ENCODE measurements at places on chromosomes 12 and 14.

- no peak for DNase-seq
Observed at GRCh38 chr12:70402597-70402996, 36.5 kb downstream of the KCNMB4 start.

DNA sequence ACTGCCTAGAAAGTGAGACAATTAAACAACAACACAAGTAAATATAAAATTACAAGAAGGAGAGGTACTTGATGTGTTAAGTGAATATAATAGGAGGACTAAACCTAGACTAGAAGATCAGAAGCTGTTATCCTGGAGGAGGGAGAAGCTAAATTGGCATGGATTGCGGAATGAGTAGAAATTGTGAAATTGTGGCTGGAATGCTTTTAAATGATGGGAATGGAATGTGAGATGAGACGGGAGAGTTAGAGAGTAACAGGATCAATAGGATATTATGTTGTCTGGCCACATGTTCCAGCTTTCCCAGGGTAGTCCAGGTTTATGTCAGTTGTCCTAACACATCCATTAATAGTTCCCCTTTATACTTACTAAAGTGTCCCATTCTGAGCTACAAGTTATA is 44.0 kb upstream of the CPNE8 start:
- DNase-seq: no peak

- no peak for DNase-seq
Observed at GRCh38 chr14:57261604-57262003, 7.1 kb downstream of the EXOC5 start.

DNA sequence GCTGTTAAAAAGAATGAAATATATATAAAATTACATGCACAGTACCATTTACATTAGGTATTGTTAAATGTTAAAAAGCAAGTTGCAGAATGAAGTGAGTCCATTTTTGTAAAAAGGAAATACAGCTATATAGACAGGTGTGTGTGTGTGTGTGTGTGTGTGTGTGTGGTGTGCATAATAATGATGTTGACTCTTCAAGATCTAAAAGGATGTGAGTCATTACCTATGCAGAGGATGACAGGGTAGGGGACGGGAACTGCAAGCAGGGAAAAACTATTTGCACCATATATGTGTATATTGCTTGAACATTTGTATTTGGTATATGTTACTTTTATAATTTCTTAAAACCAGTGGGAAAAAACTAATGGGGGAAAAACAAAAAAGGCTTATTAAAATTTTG is 3.1 kb downstream of the C14orf39 start:
- DNase-seq: no peak

DNA sequence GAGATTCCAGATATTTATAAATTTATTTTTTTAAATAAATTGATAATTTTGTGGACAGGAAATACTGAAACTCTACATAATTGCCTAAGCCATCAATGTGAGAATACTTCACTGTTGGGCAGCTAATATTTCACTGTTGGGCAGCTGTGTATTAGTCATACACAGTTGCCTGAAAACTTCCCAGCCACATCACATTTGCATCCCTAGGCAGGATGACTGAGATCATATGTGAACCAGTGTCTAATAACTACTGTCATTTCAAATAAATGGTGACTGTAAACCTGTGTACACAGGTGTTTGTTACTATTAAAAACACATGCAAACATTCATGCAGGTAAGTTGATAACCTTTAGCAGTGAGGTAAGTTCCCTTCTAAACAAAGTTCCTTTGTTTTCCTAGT is 43.9 kb downstream of the TMTC3 start:
- no peak for DNase-seq

Data from CD8-positive, alpha-beta T cell (primary cell).